ENCODE measurements at places on chromosomes 6 and 20.
A peak's percentile ranks its signal among the peaks of the same experiment; 100 is the strongest.

DNA sequence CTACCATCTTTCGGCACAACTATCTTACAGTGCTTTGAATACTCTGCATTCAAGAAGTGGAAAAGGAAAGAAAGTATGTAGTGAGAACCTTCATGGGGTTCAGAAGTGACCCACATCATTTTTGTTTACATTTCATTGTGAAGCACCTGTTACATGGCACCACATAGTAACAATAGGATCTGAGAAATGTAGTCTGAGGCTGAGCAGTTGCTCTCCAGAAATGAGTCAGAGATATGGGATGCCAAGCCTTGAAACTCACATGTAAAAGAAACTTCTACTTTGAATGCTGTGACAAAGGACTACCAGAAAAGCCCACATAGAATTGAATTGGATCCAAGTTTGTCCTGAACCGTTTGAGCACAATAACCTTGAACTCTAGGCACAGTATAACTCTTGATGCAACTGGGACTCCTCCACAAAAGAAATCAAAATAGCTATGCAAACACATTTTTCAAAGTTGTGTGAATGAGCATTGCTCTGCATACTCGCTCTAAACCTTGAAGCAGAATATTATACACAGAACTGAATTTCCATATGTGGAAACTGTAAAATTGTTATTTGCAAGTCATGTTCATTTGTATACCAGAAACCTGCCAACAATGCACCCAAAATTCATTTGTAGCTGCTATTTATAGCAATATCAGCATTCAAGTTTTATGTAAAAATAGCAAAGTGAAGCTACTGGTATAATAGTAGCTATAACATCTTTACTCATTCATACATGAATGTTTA, 400.9 kb upstream of the POU3F2 start:
- no peak for DNase-seq

GRCh38 chr6:90160013-90160412, 136.6 kb downstream of the BACH2 start:
- no peak for DNase-seq

DNA sequence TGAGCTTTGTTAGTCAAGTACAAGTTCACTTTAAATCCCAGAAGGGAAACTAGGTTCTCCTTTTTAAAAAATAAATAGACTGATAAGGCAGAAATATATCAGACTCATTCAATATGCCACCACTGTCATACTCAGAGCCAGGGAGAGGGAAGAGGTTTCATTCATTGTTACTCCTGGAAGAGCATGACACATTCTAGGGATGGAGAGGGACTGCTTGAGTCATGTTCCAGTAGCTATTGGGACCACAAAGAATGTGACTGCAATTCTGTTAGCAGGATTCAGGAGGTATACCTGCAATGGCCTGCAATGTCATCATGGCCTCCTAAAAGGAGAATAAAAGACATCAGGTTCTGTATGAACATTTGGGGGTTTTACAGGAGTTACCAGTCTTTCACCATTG, 167.6 kb downstream of the TFAP2B start:
- peak; percentile 45 for DNase-seq

DNA sequence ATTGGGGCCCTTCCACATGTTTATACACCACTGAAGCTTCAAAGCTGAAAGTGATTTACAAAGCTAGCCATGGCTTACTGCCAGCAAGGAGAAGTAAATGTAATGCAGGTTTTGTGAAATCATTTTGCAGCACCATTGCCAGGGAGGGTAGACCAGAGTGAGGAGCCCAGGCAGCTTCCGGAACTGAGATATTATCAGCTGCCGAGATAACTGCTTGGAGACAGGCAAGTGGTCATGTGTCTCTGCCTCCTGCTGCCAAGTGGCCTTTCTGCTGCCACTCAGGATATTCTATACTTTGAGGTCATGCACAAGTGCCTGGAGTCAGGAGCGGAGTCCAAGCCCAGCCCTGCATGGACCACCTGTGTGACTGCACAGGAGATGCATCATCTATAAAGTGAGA, 160.2 kb downstream of the SYNDIG1 start:
- no peak for DNase-seq

DNA sequence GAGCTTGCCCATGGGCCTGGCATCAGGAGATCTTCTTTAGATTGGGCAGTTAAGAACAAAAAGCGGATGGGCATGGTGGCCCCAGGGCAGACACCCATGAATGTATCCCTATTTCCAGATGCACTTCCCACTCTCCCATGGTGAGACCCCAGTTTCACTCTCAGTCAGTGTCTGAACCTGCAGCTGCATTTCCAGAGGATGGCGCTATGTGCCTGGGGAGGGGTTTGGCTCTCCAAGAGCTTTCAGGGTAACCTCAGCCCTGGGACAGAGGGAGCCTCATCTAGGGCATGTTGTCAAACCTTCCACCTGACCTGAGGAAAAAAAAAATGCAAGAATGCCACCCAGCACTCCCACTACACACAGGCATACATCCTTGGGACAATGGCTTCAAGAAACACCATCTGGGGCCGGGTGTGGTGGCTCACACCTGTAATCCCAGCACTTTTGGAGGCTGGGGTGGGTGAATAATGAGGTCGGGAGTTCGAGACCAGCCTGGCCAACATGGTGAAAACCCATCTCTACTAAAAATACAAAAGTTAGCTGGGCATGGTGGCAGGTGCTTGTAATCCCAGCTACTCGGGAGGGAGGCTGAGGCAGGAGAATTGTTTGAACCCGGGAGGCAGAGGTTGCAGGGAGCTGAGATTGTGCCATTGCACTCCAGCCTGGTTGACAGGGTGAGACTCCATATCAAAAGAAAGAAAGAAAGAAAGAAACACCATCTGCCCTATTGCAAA, 1.9 kb downstream of the CST9L start:
- DNase-seq: no peak

DNA sequence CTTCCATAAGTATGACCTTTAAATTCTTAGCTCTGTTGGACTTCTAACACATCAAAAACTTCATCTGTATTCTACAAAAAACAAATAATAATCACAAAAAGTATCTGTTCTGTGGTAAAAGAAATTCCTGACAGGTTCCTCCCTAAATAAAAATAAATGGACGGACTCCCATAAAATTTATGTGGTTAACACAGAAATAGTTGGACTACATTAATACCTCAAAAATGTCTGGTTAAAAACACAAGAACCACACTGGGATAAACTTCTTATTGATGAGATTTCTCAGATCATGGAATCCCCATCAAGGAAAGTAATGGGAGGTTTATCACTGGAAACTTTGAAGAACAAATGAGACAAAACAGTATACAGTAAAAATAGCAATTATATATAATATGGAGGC, 172.4 kb downstream of the MOXD1 start:
- DNase-seq: no peak

GRCh38 chr6:14995966-14996602, 249.8 kb upstream of the JARID2 start:
- no peak for DNase-seq

- DNase-seq: no peak
Measured at GRCh38 chr20:17518339-17519052, 12.7 kb downstream of the BFSP1 start.

- no peak for DNase-seq
Measured at GRCh38 chr20:33404281-33404680, 3.0 kb upstream of the CDK5RAP1 start.

DNA sequence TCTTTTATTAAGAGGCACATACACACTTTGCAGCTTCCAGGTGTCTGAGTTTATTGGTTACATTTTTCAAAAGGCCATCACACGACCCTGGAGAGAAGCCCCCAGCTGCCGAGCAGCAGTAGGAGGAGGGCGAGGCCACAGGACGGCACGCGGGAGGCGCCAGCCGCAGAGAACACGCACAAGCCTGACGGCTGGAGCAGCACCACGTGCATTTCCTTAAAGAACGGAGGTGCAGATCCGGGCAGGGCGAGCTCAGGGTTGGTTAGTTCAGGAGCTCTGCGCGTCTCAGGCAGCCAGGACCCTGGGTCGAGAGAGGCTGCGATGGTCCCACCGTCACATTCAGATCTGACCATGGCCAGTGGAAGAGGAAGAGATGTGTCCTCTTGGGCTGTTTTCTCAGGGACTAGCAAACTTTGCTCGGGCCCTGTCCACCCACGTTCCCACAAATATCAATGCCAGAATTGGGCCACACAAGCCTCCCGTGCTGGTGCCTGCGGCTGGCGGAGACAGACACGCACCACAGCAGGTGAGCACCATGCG, 121.4 kb upstream of the AFDN start:
- no peak for DNase-seq

DNA sequence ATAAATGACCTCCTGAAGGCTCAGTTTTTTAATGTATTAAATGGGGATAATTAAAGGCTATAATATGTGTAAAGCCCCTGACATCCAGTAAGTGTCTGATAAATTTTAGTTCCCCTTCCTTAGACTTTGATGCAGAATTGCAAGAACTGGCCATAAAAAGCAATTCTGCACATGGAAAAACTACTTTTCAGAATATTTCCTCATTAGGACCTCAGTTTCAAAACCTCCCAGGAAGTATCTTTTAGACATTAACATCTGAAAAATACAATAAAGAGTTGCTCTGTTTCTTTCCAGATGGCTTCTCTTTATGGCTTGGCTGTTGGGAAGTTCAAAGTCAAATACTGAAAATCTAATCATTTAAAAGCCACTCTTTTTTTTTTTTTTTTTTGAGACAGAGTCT, 106.3 kb upstream of the ZNF217 start:
- no peak for DNase-seq

DNA sequence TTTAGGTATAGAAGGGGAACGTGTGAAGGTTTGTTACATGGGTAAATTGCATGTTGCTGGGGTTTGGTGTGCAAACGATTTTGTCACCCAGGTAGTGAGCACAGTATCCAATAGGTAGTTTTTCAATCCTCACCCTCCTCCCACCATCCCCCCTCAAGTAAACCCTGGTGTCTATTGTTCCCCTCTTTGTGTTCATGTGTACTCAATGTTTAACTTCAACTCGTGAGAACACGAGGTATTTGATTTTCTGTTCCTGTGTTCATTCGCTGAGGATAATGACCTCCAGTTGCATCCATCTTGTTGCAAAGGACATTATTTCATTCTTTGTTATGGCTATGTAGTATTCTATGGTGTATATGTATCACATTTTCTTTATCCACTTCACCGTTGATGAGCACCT, 11.6 kb upstream of the VNN1 start:
- DNase-seq: no peak

- DNase-seq: peak; percentile 72
Measured at GRCh38 chr20:881051-881782, 34.9 kb downstream of the ANGPT4 start.

DNA sequence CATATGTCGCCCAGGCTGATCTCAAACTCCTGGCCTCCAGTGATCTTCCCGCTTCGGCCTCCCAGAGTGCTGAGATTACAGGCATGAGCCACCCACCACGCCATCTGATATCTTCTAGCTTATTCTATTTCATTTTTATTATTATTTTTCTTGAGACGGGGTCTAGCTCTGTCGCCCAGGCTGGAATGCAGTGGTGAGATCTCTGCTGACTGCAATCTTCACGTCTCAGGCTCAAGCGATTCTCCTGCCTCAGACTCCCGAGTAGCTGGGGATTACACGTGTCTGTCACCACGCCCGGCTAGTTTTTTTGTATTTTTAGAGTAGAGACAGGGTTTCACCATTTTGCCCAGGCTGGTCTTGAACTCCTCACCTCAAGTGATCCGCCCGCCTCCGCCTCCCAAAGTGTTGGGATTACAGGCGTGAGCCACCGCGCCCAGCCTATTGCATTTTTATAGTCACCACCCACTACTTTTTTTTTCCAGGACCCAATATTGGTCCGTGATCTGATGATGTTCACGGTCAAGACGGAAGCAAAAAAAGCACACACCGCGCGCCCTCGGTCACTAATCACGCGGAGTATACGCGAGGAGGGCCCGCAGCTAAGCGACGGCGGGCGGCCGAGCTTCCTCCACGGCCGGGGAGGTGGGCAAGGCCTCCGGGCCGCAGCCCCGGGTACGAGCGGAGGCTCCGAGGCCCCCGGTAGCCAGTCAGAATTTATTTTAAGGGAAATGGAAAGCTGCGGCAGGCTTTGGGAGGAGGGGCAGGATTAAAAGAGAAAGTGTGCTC, 1.1 kb upstream of the LSM14B start:
- peak; percentile 50 for DNase-seq

DNA sequence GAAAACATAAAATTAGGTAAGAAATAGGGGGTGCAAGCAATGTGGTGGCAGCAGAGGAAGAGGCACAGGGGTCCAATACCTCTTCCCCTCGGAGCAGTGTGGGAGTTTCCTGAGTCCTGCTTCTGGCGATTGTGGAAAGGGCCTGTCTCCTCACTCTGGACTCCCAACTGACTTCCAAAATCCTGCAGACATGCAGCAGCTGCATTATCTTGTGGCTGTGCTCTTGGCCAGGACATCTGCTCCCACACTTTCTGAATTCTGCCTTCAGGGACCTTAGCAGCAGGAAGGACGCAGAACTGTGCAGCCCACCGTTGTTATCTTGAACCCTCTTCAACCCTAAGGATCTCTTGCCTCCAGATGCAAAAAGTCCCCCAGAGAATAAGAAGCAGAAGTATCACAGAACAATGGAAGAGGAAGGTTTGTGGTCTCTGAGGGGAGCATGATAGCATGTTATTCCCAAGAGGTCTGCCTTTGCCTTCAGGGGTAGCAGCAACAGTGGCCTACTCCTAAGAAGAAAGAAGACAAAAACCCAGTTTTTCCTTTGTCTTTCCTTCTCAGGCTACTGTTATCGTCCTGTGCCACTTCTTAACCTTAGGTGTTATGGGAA, 102.5 kb upstream of the EMILIN3 start:
- DNase-seq: no peak

GRCh38 chr6:142857796-142858555, 87.0 kb downstream of the HIVEP2 start:
- DNase-seq: no peak

DNA sequence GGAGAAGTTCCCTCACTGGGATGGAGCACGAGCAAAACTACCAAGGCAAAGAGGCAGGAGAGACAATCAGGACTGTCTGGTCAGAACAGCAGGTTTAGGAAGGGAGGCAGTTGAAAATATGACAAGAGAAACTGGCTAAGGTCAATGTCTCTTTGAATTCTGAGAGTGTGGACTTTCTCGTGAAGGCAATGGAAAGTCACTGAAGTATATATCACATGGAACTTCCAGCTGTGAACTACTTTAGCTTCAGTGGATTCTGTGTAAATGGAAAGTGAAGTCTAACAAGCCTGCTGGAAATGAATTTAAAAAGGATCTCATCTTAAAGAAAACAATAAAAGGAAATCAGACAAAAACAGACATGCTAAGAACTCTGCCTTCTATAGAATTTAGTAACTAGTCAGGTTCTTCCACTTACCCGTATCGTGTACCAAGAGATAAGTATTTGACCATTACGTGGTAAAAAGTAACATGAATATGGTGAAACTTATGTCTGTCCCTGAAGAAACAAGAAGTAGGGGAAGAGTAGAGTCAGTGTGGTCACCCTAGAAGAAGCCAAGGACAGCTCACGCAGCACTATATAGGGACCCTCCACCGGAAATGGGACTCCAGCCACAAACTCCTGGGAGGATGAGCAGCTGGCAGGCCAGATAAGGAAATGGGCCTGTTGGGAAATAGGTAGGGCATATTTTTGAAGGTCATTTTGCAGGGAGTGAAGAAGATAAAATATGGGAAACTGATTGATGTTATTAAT, 123.4 kb downstream of the MAP7 start:
- no peak for DNase-seq
